NCI-H226 (cell line): ENCODE measurements at places on chromosomes 12 and 14.

GRCh38 chr12:27031531-27031930, 9.2 kb downstream of the MED21 start:
- DNase-seq = no peak

- peak; percentile 51 for DNase-seq
Measured at GRCh38 chr12:40325349-40325960, 100.7 kb downstream of the LRRK2 start.

DNA sequence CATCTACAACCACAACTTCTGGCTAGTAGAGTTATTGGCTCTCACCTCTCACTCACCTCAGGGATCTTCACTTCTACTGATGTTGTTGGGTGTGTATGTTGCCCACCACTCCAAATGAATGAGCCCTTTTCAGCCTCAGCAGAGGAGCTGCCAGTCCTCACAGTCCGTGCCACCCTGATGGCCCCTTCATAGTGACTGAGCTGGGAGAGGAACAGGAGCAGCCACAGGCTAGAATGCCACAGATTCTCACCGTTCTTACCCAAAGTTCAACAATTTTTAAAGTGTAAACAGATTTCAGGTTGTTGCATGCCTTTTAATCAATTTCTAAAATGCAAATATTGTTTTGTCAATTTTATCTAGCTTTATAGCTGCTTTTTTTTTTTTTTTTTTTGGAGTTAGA, 74.5 kb upstream of the DNM1L start:
- no peak for DNase-seq

- DNase-seq = no peak
Measured at GRCh38 chr14:30971586-30971985, 53.9 kb upstream of the AP4S1 start.

- DNase-seq = no peak
Measured at GRCh38 chr12:29843036-29843435, 59.3 kb upstream of the TMTC1 start.

DNA sequence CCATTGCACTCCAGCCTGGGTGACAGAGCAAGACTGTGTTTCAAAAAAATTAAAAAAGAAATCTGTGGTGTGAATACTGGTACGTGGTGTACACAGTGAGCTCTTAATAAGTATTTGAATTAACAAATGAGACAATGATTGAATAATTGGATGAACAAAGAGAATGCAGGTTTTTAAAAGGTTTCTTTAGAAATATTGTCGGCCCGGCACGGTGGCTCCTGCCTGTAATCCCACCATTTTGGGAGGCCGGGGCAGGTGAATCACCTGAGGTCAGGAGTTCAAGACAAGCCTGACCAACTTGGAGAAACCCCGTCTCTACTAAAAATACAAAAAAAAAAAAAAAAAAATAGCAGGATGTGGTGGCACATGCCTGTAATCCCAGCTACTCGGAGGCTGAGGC, 6.6 kb downstream of the HIF1A start:
- DNase-seq = no peak

- no peak for DNase-seq
Measured at GRCh38 chr14:38056270-38056669, 151.4 kb upstream of the SSTR1 start.

DNA sequence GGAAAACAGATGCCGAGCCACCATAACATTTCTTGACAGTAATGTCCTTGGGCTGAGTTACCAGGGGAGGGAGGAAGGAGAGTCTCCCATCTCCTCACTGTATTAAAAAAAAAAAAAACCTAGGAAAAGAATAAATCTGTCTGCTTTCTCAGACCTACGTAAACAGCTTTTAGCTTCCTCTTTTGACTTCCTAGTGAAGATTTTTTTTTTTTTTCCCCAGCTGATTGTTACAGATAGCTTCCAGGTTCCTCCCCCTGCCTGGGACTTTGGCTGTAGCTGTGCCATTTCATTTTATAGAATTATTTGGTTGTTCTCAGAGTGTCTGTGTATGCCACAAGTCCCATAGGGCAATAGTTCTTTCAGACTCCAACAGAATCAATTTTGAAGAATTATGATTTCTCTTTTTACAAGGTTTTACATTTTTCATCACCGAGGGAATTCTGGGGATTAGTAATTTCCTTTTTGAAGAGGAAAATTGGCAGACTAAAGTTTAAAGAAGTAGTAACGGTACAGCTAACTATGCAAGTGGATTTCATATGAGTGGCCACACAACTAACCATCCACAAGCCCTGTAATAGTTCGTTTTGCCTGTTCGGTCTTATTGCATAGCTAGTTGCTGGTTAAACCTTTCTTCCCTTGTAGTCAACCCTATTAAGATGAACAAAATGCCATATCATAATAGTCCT, 23.1 kb upstream of the GNS start:
- DNase-seq = no peak

GRCh38 chr12:70695361-70696023, 58.3 kb upstream of the PTPRB start:
- no peak for DNase-seq

GRCh38 chr12:54479421-54479820, 6.0 kb upstream of the GTSF1 start:
- DNase-seq = peak; percentile 65

- no peak for DNase-seq
Measured at GRCh38 chr14:61838661-61839245, 76.5 kb downstream of the SNAPC1 start.
